ENCODE measurements at places on chromosomes 3 and 15.

DNA sequence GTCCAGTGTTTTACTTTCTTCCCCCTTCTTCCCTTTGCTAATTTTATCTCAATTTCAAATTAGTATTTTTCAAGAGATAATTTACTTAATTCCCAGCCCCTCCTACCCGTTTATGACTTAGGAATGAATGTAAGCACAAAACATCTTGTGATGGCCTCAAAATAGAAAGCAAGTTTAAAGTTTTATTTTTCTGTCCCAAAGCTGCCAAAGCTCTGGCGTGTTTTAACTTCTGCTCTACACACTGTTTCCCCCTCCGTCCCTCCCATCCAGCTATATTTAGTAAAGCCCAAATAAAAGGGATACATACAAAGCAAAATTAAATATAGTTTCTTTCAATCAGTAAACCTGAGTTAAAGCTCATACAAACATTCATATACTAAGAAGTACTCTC lies 59.9 kb downstream of the IGF2BP2 start:
- no peak for DNase-seq

GRCh38 chr15:44087578-44088465 lies 107.2 kb downstream of the FRMD5 start:
- no peak for DNase-seq

DNA sequence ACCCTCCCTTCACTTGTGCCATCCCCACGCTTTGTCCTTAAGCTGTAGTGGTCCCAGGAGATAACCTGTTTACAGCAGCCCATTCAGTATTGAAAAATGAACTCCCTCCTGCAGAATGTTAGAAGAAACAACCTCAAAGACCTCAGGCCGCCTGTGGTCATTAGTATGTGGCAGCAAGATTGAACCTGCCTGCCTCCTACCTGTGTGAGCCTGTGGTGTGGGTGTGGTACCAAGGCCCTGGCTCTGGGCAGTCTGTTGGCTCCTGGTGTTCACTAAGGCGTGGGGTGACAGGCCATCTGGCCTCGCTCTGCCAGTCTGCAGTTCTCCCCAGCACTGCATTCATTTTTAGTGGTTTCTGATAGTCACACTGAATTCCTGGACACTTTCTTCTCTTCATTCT lies 21.0 kb downstream of the LSM3 start:
- no peak for DNase-seq

DNA sequence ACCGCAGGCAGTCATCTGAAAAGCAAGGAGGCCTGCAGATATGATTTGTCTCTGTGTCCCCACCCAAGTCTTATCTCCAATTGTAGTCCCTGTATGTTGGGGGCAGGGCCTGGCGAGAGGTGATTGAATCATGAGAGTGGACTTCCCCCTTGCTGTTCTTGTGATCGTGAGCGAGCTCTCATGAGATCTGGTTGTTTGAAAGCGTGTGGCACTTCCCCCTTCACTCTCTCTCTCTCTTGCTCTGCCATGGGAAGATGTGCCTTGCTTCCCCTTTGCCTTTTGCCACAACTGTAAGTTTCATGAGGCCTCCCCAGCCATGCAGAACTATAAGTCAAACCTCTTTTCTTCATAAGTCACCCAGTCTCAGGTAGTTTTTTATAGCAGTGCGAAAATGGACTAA lies 83.3 kb downstream of the TMCO5A start:
- peak; percentile 19 for DNase-seq

DNA sequence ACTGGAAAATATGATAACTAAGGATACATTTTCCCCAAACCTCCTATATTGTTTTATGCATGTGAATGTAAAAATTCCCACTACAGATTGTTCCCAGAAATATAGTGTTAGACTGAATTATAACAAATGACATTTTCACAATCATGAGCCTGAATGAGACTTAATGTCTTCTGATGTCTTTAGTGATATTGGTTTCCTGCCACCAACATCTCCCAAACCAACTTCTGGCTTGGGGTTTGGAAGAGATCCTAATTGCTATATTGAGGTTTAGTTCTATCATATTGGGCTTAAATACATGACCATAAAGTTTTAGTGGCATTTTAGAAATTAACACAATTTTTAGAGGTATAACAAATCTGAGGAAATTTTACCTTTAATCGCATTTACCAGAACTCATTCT lies 445.3 kb upstream of the CCDC54 start:
- no peak for DNase-seq

Measured in tibial nerve (tissue), 4 donors.